CD8-positive, alpha-beta memory T cell (primary cell): ENCODE measurements at places on chromosomes 13 and 19. TPM values are rescaled to one million over a fixed set of nuclear protein-coding genes. Genes with fewer than 3 reads are reported as not detected.
A peak's percentile ranks its signal among the peaks of the same experiment; 100 is the strongest.

Gene TEAD2
- total RNA-seq, result not detected

GRCh38 chr19:2815191-2815614 lies 4.5 kb upstream of the ZNF554 start:
- no peaks in the 10 kb centered on the region for H3K36me3 ChIP-seq
- no peaks in the 10 kb centered on the region for H3K4me1 ChIP-seq
- H3K27ac ChIP-seq, result no peak overlapping the region
- no peak for DNase-seq
- H3K4me3 ChIP-seq, result no peak overlapping the region
- no peaks in the 10 kb centered on the region for H3K27me3 ChIP-seq

Gene PSG11
- total RNA-seq, result not detected

DNA sequence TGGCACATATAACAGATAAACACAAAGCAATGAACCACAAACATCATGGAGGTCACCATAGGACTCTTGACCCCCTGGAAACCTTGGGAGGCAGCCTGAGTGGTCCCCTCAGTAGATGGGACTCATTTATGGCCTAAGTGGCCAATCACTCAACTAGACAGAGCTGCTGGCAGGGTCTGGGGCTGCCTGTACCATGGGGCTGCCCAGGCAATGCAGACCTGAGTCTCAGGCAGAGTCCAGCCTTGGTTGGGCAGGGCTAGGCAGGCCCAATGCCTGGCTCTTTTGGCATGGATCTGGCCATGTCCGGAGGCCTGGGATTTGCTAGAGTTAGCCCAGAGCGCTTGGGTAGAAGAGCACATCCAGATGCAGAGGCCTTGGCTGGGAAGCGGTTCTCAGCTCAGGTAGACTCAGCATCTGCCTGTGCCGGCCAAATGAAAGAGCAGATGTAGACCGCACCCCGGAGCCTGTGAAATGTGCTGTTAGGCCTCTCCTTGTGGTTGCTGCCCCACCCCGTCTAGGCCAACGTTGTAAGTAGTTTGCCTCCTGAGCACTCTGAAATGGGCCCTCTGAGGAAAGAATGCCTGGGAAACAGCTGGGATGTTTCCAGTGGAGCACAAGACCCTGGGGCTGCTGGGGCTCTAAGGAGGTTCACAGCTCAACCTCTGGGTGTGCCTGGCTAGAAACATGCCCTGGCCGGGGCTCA lies 171.2 kb downstream of the ZNF536 start:
- H3K4me3 ChIP-seq, result no peak overlapping the region
- H3K27ac ChIP-seq, result no peak overlapping the region
- H3K36me3 ChIP-seq, result no peaks in the 10 kb centered on the region
- no peaks in the 10 kb centered on the region for H3K4me1 ChIP-seq
- no peak for DNase-seq

Gene RAB3A
- total RNA-seq, result 2.9 TPM

Gene CDADC1
- 9.8 TPM for total RNA-seq

- H3K4me1 ChIP-seq, result peaks cover 90% of the 10 kb centered on the region
- no peak overlapping the region for H3K27ac ChIP-seq
- H3K36me3 ChIP-seq, result no peaks in the 10 kb centered on the region
- DNase-seq, result no peak
- H3K27me3 ChIP-seq, result no peaks in the 10 kb centered on the region
Measured at GRCh38 chr13:99422586-99423220, 78.6 kb upstream of the TM9SF2 start.

DNA sequence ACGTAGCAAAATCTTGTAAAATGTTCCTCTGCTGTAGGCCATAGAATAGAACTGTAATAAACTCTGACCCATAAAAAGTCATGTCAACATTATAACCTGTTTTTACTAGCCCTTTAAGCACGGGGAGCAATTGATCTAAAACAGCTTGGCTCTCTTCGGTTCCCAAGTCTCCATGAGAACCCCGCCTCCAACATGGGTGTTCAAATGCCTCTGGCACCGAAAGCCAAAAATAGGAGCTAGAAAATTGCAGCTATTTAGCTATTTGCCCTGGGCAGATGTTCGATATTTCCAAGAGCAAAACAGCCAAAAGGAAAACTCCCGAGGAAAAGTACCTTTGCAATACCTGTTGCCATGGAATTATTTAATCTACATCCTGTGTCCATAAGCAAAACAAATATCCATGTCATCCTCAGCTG lies 563.1 kb downstream of the EFNB2 start:
- no peaks in the 10 kb centered on the region for H3K36me3 ChIP-seq
- H3K27ac ChIP-seq, result no peak overlapping the region
- no peaks in the 10 kb centered on the region for H3K27me3 ChIP-seq
- no peak for DNase-seq
- H3K4me3 ChIP-seq, result no peak overlapping the region
- H3K4me1 ChIP-seq, result no peaks in the 10 kb centered on the region

DNA sequence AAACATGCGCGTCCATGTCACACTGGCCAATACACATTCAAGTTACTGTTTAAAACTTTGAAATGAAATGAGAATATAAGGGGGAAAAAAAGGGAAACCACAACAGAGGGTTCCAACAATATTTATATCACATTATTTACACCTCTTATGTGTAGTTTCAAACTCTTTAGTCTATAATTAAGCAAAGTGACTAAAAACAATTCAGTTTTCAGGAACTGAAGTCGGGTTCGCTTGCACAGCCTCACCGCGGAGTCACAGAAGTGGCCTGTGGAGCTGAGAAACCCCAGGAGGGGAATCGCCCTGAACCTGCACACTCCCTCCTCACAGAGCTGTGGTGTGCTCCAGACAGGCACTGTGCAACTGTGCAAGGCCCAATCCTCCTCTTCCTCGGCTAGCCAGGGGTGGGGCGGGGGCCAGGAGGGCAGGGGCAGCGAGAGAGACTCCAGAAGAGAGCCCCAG lies 75.9 kb downstream of the STK24 start:
- DNase-seq, result no peak
- H3K27ac ChIP-seq, result no peak overlapping the region
- no peak overlapping the region for H3K4me3 ChIP-seq
- H3K27me3 ChIP-seq, result no peaks in the 10 kb centered on the region

DNA sequence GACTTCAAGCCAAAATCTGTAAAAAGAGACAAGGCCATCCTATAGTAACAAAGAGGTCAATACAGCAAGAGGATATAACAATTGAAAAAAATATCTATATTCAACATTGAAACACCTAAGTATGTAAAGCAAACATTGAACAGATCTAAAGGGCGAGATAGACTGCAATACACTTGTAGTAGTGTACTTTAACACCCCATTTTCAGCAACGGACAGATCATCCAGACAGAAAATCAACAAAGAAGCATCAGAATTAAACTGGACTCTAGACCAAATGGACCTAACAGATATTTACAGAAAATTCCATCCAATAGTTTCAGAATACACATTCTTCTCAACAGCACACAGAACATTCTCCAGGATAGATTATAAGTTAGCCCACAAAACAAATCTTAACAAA lies 28.7 kb upstream of the SIAH3 start:
- no peak for DNase-seq
- no peaks in the 10 kb centered on the region for H3K36me3 ChIP-seq
- no peaks in the 10 kb centered on the region for H3K27me3 ChIP-seq
- no peak overlapping the region for H3K27ac ChIP-seq

- no peaks in the 10 kb centered on the region for H3K27me3 ChIP-seq
- no peak overlapping the region for H3K4me3 ChIP-seq
- no peak overlapping the region for H3K27ac ChIP-seq
- no peaks in the 10 kb centered on the region for H3K4me1 ChIP-seq
Measured at GRCh38 chr13:44679597-44679996, 103.5 kb upstream of the TSC22D1 start.

Gene CLEC17A
- total RNA-seq, result 0.72 TPM

DNA sequence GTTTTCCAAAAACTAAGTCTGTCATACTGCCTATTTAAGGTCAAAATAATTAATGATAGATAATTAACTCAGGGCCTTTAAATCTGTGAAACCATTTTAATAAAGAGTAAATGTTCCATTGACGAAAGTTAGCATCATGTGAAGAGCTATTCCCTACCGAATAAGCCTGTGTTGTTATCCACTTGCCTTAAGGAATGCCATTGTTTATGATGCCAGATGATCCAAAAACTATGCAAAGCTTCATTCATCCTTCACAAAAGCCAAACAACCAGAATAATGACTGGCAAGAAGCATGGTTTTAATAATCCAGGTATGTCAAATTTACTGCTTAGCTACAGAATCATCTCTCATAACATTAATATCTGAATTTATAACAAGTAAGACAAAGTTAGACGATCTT lies 6.5 kb upstream of the GPC6 start:
- no peak overlapping the region for H3K27ac ChIP-seq
- H3K27me3 ChIP-seq, result no peaks in the 10 kb centered on the region
- H3K4me3 ChIP-seq, result no peak overlapping the region
- no peaks in the 10 kb centered on the region for H3K4me1 ChIP-seq

Gene TBXA2R
- total RNA-seq, result 1.5 TPM

DNA sequence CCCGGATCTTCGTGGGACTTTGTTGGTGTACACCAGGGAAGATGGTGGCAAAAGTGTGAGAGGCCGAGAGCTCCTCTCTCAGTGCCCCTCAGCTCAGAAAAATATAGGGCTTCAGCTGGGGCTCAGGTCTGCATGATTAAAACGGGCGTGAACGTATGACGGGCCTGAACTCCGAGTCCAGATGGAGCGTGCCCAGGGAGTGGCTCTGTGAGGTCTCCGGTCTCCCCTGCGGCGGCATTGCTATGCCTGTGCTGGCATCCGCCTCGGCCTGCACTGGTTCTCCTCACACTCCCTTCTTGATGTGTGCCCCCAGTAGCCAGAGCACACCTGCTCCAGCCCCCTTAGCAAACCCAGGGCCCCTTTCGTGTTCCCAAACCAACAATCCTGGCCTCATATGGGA lies 82.0 kb downstream of the TEX29 start:
- DNase-seq, result no peak
- no peaks in the 10 kb centered on the region for H3K4me1 ChIP-seq
- H3K27ac ChIP-seq, result no peak overlapping the region

DNA sequence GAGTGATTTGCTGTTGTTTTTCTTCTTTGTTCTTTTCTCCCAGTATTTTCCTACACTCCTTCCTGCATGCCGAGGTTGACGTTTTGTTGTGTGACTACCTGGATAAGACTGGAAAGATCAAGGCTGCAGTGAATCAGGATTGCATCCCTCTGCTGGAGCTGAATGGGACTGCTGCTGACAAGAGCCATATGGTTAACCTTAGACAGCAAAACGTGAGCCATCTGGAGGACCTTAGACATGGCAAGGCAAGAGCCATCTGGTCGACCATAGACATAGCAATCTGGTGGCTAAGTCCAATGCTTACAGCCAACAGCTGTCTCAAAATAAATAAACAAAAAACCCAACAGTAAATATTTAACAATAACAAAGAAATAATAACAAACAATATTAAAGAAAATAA lies 42.6 kb upstream of the ZNF91 start:
- no peak overlapping the region for H3K4me3 ChIP-seq
- H3K4me1 ChIP-seq, result no peaks in the 10 kb centered on the region
- no peaks in the 10 kb centered on the region for H3K27me3 ChIP-seq
- no peak for DNase-seq
- H3K27ac ChIP-seq, result no peak overlapping the region

DNA sequence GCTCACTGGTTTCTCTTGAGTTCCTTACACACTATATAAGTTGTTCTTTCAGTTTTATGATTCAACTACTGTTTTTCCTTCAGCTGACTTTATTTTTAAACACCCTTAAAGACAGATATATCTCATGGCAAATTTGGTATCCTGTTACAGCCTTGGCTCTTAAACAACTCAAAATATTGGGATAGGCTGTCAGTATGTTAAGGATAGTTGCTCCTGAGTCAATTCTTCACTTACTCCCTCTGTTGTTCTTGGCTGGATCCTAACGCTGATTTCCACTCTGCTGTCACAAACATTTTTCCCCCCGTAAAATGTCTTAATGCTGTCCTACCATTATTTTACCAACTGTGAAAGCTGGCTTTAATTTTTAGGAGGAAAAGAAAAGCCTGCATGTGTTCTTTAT lies 1.2 kb downstream of the KCNRG start:
- no peaks in the 10 kb centered on the region for H3K27me3 ChIP-seq
- H3K4me1 ChIP-seq, result no peaks in the 10 kb centered on the region
- H3K36me3 ChIP-seq, result peaks cover 14% of the 10 kb centered on the region
- H3K27ac ChIP-seq, result no peak overlapping the region

- no peak overlapping the region for H3K27ac ChIP-seq
- no peaks in the 10 kb centered on the region for H3K4me1 ChIP-seq
- no peak for DNase-seq
- peaks cover 44% of the 10 kb centered on the region for H3K27me3 ChIP-seq
- H3K4me3 ChIP-seq, result no peak overlapping the region
Measured at GRCh38 chr19:4581666-4582553, 22.4 kb upstream of the SEMA6B start.

DNA sequence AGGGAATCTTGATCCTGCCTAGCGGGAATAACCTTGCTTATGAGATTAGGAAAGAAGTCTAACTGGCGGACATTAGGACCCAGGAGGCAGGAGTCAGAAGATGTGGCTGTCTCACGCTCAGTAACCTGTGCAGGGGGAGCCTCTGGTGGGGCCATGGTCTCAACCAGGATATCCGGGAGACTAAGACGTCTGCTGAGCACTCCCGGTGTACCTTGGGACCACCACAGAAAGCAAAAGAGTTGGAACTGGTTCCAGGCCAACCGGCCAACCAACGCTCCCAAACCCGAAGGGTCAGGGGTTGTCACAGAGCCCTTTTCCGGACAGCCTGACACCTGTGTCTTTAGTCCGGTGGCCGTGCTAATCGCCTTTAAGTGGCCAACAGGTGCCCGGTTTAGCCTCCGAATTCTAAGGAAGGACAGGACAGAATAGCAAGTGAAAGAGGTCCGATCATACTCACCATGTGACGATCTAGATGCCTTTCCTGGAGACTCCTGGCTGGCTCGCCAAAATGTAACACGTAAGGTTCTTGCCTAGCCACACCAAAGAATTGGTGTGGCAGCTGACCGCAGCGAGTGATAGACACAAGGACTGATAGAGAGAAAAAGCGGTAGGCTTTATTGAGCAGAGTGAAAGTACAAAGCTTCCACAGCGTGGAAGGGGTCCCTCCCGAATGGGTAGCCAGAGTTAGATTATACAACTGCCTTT lies 103.9 kb upstream of the DIAPH3 start:
- peaks cover 5% of the 10 kb centered on the region for H3K4me1 ChIP-seq
- H3K4me3 ChIP-seq, result peak overlapping the region; percentile 67
- no peaks in the 10 kb centered on the region for H3K27me3 ChIP-seq
- peak overlapping the region; percentile 20 for H3K27ac ChIP-seq
- no peaks in the 10 kb centered on the region for H3K36me3 ChIP-seq
- peak; percentile 69 for DNase-seq

Gene NCAN
- total RNA-seq, result 0.04 TPM
